ENCODE measurements at places on chromosomes 1 and 21.

GRCh38 chr1:58158506-58159433, 387.8 kb downstream of the OMA1 start:
- no peak for DNase-seq

- DNase-seq = no peak
Measured at GRCh38 chr1:225042263-225042662, 112.8 kb downstream of the DNAH14 start.

DNA sequence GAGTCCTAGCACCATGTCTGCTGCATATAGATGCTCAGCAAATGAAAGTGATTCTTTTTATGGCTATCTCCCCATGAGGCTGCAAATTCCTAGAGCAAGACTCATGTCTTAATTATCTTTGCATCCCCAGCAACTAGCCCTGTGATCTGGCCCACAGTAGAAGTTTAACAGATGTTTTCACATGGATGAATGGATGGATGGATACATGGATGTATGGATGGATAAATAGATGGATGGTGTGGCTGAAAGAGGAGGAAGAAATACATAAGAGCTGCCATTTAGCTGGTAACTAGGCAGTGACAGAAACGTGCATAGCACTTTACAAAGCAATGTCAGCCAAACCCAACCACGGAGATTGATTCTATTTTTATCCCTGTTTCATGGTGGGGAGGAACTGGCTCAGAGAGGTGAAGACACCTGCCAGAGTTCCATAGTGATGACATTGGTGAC, 32.7 kb upstream of the ZBTB40 start:
- no peak for DNase-seq

GRCh38 chr1:182193908-182194550, 132.5 kb upstream of the ZNF648 start:
- no peak for DNase-seq

- no peak for DNase-seq
Measured at GRCh38 chr1:25053576-25054250, 123.6 kb upstream of the RUNX3 start.

- no peak for DNase-seq
Measured at GRCh38 chr1:185425163-185425562, 108.1 kb upstream of the IVNS1ABP start.

GRCh38 chr1:119554183-119554582, 47.2 kb downstream of the HSD3B1 start:
- no peak for DNase-seq

DNA sequence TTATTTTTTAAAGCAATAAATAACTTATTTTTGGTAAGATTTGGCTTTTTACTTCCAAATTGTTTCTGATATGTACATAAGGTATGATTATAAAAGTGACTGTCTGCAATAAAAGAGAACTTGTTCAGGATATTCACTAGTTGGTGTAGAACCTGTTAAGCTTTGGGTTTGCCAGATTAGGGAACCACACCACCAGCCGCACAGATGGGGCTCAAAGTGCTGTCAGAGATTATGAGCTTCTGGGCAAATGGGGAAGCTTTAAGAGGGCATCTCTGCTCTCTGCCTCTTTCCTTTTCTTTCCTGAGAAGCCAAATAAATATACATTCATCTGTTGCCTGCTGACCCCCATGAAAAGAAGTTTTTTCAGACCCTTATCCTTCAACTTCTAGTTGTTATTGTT, 25.4 kb downstream of the IVNS1ABP start:
- DNase-seq = no peak

DNA sequence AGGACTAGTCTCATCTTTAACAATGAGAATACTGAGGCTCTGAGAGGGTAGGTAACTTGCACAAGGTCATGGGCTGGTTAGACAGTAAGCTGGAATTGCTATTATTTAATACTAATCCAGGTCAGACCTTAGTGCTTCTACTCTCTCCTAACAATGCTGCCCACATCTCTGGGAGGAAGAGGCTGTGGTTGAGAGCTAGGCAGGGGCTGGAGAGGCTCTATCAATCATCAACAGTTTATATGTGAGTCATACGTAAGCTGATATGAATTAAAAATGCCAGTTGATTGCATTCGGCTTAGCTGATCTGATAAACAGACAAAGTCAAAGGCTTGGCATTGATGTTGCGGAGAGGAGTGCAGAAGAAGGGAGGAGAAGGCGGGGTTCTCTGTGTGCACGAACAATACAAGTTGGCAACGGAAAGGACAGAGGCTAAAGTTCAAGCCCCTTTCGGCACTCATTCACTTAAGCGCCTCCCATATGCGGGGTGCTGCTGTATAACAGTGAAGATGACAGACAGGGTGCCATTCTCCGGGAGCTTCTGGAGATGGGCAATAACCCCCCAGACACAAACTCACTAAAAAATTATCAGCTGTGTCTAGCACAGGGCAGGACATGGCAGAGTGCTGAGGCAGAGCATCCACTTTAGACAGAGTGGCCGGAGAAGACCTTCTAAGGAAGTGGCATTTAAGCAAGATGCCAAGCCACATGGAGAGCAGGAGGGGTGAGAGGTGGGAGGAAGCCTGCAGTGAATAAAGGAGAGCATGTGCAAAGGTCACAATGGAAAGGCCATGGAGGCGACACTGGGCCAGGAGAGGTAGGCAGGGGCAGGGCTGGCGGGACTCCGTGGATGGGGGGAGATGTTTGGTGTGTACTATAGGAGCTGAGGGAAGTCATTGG, 195.2 kb downstream of the ZSCAN20 start:
- no peak for DNase-seq

GRCh38 chr1:173660306-173660705, 9.3 kb downstream of the ANKRD45 start:
- DNase-seq = no peak

- no peak for DNase-seq
Measured at GRCh38 chr1:75470448-75470847, 140.5 kb downstream of the SLC44A5 start.

DNA sequence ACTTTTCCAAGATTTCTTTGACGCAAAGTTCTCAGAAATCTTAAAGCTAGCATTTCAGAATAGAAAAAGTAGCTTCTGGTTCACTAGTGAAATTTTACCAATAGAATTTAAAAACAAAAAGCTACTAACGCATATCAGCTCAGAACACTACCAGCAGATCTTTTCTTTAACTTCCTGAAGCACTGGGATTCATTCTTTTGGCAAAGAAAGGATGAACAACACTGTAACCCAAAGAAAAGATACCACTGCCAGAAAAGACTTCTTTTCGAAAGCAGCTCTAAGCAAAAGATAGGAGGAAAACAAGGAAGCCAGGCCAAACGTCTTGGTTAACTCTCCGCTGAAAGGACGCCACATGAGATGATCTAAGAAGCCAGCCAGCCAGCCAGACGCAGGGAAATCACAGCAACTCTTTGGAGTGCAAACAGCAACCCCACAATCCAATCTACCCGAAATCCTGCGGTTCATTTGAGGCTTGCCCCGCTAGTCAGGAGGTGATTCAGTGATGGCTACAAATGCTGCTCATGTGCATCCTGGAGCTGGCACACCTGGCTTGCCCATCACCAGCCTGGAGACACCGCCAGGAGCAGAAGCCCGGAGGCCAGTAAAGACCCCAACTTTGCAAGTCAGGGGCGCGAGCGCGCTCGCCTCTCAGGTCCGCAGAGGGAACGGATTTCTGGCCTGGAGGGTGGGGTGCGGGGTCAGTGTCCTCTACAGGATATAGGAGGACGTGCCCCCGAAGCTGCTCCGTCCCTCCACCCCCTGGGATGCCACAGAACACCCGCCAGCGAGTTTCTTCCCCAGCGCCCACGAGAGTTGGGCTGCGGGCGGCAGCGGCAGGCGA, 812 bp downstream of the NBPF1 start:
- no peak for DNase-seq

GRCh38 chr1:240350910-240351331, 259.2 kb downstream of the FMN2 start:
- DNase-seq = no peak

DNA sequence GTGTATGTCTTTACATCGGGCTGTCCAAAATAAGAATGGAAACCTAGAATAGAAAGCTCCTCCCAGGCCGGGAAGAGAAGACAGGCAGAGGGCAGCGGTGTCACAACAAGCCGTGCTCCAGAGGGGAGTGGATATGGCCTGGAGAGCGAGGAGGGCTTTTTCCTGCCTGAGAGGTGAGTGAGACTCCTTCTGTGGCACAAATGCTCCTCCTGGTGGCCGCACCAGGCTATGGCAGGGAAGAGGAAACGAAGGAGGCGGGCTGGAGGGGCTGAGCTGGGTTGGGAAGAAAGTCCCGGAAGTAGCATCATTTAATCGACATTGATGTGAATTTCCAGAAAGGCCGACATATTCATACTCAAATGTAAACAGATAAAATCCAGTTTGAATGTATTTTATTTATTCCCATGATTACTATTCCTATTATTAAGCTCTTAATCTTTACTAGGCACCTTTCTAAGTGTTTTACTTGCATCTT, 54.7 kb downstream of the MEF2D start:
- DNase-seq = peak; percentile 58

GRCh38 chr1:35029761-35030160, 2.0 kb downstream of the ZMYM6 start:
- no peak for DNase-seq

- DNase-seq = peak; percentile 62
Measured at GRCh38 chr1:6466023-6466422, at the start of gene TNFRSF25. TSS of gene TNFRSF25 (minus strand) at chr1:6466173. CDS start at chr1:6466107, 66 bp downstream.

- no peak for DNase-seq
Measured at GRCh38 chr1:151612501-151613281, 841 bp downstream of the SNX27 start.

DNA sequence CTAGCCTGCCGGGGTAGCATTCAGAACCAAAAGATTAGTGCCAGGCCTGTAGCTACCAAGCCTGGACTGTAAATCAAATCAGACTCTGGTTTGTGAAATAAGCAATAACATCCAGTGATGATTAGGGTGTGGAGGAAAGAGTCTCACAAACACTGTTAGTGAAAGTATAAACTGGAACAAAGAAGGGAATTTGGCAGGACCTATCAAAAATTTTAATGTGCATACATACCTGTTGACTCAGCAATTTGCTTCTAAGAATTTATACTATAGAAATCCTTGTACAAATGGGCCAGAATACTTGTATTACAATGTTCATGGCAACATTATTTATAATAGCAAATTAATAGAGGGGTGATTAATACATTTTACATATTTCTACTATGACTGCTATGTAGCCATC, 109.8 kb upstream of the WARS2 start:
- no peak for DNase-seq

DNA sequence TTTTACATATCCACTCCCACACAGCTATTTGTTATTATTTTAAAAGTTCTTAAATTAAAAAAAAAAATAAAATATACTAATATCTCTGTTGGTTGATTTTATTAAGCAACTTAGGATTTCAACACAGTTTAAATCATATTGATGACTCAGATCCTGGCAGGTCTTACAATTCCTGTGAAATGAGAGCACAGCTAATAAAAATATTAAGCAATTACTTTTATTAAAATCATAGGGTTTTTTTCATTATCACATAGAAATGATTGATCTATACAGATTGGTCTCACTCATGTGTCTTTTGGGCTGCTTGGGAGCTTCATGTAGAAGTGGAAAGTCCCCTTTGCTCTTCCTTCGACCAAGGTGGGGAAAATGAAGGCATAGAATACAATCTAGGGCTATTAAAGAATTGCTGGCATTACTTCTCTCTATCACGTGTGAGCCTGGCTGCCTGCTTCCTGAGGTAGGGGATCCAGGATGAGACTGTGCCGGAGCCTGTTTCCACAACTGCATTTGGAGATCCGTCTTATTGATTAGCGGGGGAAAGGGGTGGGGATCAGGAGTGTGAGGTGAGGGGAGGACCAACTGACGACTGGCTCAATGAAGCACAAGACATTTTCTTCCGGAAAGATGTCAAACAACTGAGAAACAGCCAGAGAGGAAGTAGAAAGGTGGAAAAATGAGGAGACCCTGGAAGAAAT, 858.0 kb downstream of the USP25 start:
- DNase-seq = no peak

DNA sequence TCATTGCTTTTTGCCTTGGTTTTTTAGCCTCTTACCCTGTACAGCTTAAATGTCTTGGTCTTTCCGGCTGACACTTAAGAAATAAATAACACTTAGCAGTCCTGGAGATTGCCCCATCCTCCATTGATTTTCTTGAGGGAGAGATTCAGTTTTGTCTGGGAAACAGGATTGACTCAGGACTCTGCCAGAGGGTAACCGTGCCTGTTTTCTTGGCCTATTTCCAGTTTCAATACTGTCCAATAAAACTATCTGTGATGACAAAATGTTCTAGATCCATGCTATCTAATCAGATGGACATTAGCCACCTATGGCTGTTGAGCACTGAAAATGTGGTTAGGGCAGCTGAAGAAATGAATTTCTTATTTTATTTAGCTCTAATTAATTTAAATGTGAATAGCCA, 216.1 kb downstream of the DUSP10 start:
- no peak for DNase-seq

All from stimulated activated CD4-positive, alpha-beta T cell treated with anti-CD3 and anti-CD28 coated beads, Interleukin-15, amount 100 ng/mL, for 1 hour (primary cell).